Midbrain (tissue), 1 donor: ENCODE measurements at places on chromosomes 7 and 10.

- no peak for DNase-seq
These were observed 7.4 kb upstream of the VSIR start for GRCh38 chr10:71780719-71781118.

DNA sequence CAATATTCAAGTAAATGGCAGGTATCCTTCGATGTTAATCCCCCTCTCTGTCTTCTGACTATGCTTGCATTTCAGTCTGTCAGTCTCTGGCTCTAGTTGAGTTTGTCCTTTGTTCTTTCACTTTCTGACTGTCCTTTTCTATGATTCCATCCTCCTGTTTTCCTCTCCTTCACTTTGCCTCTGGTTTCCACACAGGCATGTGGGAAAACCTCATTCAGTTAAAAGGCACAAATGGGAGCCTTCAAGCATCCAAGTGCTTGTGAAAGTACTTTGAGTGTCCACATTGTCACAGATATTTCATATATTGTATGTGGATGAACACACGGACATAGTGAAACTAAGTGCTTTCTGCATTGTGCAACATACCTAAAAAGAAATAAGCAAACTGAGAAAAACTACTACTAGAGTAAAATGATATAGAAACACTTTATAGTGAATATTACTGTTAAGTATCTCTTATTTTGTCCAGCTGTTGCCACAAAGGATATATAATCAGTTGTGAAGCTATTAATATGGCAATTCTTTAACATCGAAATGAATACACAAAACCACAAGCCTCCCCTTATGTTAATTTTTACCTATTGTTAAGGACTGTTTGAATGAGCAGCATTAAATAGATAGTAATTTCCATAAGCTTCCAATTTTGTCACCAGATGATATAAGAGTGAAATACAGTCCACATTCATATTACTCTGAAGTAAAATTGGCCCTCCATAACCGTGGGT lies 71.7 kb downstream of the NRBF2 start:
- no peak for DNase-seq

DNA sequence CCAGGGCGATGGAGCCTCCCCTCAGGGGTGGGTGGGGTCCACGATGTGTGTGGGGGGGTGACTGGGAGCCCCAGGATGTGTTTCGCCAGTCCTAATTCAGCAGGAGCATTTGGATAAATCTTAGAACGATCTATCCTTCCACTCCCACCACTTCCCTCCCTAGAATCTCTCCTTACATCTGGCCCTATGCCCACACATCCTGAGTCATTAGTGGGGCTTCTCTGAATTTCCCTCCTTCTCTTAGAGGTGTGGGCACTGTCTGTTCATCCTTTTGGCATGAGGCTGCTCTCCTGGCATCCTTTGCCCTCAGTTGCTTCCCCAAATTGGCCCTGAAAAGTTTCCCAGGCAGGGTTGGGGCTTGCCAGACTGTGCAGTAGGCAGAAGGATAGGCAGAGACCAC lies 1.6 kb downstream of the GHRHR start:
- DNase-seq = no peak

- DNase-seq = no peak
These were observed 51.8 kb downstream of the TACC2 start for GRCh38 chr10:122040786-122041185.

DNA sequence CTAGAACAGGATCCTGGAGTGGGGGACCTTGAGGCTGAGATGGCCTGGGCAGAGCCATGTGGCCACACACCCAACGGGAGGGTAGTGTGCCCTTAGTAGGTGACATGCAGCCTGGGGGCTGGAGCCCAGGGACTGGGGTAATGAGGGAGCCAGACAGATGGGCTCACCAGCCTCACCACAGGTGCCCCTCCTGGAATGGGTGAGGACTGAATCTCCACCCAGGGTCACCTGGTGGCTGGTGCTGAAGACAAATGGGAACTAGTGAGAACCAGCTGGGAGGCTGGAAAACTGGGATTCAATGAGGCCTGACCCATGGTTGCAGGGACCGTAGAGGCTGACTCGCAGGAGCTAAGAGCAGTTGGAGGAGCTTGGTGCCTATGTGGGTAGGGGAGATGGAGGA lies 6.1 kb downstream of the ZP3 start:
- no peak for DNase-seq

GRCh38 chr7:132544025-132544424 lies 32.2 kb downstream of the PLXNA4 start:
- no peak for DNase-seq

GRCh38 chr7:3455806-3456595 lies 154.9 kb downstream of the SDK1 start:
- no peak for DNase-seq

- no peak for DNase-seq
These were observed 409.0 kb upstream of the MGMT start for GRCh38 chr10:129057856-129058663.

DNA sequence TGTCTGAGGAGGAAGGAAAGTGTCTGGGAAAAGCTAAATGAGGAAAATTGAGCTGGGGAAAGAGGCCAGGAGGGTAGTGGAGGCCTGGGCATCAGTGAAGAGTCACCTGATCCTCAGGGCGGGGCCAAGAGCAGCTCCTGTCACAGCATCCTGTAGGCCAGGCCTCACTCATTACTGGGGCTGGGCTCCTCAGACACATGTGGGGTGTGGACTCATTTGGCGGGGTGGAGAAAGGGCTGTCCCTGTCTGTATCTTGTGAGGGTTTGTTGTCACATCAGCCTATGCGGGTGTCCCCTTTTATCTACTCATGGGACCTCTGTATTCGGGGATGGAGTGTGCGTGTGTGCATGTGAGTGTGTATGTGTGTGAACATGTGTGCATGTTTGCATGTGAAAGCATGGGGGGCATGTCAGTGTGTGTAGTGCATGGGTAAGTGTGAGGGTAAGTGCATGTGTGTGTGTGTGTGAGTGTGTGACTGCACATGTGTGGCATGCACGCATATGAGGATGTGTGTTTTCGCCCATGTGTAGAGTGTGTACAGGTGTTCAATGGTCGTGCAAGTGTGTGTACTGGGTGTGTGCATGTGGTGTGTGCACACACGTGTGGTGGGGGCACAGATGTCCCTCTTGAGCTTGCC lies 67.8 kb downstream of the RAMP3 start:
- no peak for DNase-seq

DNA sequence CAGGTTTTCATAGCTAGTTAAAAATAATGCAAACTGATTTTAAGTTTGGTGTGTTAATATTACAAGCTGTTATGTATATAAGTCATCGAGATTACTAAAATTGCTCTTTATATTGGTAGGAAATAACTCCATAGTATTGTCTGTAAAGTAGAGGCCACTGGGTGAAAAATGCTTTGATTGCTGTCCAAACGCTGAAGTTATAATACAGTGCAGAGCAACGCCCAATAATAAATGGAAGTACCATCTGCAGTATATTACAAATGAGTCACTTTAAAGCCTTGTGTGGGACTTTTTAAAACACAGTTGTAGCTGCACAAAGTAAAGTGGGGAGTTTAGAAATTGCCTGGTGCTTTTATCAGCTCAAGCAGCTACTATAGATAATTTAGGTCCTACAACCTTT lies 196.1 kb downstream of the NXPH1 start:
- no peak for DNase-seq

- DNase-seq = no peak
These were observed 11.5 kb upstream of the GATA3 start for GRCh38 chr10:8042721-8043568.

DNA sequence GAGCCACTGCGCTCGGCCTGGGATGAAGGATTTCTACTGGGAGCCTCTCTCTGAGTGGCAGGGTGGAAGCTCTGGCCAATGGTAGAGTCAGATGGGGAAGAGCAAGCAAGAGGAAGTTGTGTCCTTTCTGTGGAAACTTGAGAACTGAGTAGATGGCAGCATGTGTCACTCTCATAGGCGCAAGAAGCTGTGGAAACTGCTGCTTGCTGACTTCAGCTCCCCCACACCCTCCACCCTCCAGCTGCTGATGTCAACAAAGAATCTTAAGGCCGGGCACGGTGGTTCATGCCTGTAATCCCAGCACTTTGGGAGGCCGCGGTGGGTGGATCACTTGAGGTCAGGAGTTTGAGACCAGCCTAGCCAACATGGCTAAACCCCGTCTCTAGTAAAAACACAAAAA lies 39.8 kb upstream of the SRGN start:
- no peak for DNase-seq

GRCh38 chr10:92274071-92274470 lies 16.8 kb downstream of the CPEB3 start:
- no peak for DNase-seq

DNA sequence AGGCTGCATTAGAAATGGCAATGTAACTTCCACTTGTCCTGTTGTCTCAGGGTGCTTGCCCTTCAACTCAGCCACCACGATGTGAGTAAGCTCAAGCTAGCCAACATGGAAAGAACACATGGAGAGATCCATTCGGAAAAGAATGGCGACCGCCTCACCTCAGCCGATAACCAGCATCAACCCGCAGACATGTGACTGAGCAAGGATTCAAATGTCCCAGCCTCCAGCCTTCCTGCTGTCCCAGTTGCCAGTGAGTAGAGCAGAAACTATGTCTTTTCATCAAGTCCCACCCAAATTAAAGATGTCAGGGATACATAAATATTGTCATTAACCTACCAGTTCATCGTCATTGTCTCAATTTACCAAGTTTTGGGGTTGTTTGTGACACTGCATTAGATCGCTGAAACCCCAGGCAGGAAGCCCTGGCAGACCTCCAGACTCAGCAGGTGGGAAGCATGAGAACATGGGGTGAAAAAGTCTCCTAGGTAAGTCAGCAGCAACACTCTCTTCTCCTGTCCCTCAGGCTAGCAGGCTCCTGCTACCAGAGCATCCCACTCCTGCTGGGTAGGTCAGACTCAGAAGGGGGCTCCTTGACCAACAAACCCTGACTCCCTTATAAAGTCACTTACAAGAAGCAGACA lies 67.0 kb downstream of the OSBPL3 start:
- no peak for DNase-seq

DNA sequence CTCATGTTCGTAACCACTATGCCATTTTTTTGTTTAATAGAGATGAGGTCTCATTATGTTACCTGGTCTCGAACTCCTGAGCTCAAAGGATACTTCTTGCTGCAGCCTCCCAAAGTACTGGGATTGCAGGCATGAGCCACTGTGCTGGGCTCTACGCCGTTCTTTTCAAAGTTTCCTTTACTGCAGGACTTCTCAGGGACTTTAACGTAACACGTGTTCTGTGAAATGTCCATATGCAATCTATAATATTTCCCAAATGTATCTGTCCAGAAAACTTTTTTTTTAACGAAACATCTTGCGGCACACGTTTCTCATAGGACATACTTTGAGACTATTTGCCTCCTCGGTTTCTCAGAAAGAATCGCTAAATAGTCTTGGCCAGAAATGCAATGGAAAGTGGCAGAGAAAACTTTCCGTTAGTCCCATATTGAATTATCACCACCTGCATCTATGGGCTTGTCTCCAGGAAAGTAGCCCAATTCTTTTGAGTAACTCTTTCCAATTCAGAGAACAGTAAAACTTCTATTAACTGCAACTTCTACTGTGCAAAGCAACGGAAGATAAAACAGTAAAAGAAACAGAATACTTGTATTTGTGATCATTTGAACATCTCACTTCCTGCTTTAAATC lies 96.3 kb downstream of the ELMO1 start:
- DNase-seq = no peak

DNA sequence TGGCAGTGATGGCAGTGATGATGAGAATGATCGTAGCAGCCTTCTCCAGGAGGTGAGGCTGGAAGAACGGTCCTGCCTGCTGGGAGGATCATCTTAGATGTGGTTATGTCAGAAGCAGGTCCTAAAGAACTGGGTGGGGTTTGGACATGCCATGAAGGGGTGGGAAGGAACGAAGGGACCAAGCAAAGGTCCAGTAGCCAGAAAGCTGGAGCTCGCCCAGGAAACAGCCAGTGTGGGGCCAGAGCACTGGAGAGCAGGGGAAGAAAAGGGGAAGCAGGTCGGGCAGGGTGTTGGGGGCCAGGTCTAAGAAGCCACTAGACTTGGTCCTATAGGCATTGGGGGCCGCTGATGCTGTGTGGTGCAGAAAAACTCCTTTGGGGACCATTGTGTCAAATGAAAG lies 127.4 kb downstream of the RGS10 start:
- DNase-seq = no peak

- DNase-seq = no peak
These were observed 11.6 kb upstream of the ORAI2 start for GRCh38 chr7:102421706-102422240.

DNA sequence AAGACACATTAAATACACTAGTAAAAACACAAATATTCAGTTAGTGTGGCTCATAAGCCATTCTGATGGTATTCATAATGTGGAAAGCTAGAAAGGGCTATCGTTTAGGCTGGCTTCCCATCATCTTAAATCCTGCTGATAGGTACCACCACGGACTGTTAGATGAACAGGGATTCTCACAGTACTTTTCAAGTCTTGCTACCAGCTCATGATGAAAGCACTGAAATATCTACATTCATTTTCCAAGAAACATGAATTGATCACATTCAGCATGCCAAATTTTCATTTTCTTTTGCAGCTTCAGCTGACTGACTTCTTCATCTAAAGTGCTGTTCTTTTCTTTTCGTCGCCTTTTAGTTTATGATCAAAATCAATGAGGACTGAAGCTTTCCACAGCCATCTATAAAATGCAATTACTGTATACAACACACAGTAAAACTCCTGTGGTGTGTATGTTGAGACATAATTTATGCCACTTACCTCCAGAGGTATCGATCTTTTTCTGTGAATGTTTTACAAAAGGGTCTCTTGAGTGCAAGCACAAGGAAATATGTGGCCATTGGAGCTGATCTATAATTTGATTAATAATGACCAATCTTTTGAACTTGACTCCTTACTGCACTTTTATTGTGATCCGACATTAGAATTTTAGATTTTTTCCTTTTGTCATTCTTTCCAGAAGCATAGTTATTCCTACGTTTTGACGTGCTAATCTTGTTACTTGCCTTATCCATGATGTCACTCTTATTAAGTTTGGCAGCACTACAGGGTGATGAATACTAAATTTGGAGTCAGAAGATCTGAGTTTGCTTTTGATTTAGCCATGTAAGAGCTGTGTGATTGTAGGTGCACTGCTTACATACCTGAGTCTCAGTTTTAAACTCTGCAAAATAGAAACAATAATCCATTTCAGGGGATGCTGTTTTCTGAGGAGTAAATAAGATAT lies 58.4 kb downstream of the NXPH1 start:
- no peak for DNase-seq
